ENCODE measurements at places on chromosomes 12 and 14.

DNA sequence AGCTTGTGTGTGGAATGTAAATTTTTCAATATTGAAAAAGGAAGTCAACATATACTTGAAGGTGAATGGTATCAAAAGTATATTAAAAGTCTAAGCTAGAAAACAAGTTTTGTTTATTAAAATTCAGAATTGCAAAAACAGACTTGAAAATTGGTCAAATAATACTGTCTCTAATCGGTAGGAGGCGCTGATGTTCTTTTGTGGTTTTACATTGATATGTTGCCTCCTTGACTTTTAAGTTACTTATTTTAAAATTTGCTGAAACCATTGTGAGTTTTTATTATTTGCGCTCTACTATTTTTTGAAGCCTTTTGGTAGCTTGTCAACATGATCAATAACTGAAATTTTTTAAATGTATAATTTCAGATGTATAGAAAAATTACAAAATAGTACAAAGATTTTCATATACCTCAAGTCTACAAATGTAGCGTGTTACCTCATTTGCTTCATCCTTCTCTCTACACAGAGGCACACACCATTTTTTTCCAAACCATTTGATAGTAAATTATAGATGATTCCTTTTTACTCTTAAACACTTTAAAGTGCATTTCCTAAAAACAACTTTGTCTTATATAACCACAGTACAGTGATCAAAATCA is 6.9 kb downstream of the RTRAF start:
- DNase-seq: no peak

GRCh38 chr12:16307856-16308475 is 30.5 kb upstream of the SLC15A5 start:
- DNase-seq: no peak

DNA sequence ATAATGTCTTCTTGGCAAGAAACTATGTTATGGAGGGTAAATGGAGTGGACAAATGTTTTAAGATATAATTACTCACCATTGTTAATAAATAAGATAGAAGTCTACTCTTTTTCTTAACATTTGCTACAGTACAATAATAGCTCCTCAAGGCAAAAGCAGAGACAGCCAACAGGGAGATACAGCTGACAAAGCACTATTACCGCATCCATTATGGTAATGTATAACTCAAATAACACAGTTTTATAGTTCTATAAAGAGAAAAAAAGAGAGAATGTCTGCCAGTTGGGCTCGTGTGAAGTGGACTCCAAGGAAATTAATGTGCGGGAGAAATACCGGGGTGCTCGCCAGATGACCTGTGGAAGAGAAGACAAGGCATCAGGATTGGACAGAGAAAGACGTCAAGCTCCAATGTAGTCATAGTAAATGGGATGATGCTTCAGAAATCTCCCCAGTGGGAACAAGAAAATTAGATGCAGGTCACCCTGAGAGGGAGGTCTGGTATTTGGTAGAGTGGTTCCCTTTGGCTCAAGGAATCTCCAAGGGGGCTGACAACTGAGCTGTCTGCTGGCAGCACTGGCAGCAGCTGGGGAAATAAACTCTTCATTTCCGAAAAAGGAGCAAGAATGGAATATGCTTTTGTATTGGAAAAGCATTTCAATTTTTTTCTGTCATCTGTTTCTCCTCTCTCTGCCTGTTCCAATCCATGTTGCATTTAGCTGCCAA is 343.9 kb downstream of the LRFN5 start:
- DNase-seq: peak; percentile 45

DNA sequence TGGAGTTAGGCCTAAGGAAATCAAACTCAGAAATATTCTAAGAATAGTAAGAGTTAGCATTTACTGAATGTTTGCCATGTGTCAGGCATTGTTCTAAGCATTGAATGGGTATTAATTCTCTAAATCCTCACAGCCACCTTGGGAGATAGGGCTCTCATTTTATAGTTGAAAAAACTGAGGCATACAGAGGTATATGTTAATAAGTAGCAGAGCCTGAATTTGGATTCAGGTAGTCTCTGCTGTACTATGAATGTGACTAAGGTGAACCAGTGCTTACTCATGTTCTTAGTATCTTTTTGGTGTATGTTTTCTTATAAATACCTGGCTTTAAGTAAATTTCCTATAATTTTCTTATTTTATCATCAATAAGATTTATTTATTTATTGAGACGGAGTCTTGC is 8.1 kb downstream of the ARF6 start:
- no peak for DNase-seq

- peak; percentile 24 for DNase-seq
Measured at GRCh38 chr14:59215322-59215721, 26.9 kb downstream of the DAAM1 start.

GRCh38 chr12:17062267-17063036 is 456.5 kb upstream of the LMO3 start:
- peak; percentile 26 for DNase-seq
